Central memory CD8-positive, alpha-beta T cell (primary cell): ENCODE measurements at places on chromosomes 1 and 21.

DNA sequence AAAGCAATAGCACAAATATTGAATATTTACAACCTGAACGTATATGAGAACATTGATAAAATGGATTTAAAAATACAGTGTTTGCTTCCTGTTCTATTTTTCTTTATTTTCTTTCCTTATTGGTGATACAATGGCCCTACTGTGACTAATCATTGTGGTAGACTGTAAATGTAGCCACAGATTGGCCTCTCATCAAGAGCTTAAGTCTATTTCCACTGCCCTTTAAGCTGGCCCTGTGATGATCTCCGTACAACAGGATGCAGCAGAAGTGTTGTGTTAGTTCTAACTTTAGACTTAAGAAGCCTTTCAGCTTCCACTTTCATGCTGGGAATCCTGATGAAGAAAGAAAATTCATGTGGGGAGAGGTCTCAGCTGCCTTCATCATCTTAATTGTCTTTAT lies 285.6 kb upstream of the B3GALT2 start:
- no peak for DNase-seq

DNA sequence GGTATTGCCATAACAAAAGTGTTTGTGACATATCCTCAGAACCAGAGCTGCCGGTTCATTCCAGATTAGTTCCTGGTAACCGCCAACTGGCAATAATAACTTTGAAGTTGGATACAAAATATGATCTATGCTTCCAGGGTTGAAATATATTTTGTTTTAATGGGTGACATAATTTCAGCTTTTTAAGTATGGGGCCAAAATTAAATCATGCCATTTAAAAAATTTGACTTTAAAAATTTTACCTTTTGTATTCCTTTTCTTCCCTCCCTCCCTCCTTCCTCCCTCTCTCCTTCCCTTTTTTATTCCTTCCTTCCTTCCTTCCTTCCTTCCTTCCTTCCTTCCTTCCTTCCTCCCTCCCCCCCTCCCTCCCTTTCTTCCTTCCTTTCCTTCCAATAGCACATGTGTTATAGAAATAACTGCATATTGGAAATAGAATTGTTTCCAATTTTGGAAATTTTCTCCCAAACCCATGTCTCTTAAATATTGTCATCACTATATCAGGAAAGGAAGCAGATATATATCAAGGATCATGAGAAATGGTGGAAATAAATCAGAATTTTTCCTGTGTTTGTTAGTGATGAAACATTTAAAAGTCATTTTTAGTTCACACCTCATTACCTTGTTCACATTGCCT lies 12.0 kb upstream of the KIFAP3 start:
- no peak for DNase-seq

DNA sequence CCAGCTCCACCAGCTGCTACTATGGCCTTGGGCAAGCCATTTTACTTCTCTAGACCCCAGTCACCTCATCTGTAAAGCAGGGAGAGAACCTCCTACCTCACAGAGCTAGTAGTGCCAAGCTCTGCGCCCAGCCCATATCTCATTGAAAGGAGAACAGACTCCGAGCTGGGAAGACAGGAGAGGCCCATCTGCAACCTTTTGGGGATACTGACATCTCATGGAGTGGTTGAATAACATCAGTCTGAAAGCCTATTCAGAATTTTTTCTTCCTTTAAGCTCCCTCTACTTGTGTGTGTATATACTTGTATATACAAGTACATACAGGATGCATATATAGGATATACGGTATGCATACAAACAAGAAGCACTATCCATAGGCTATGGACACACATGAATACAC lies 279.5 kb upstream of the POU3F1 start:
- DNase-seq = no peak

- no peak for DNase-seq
Measured at GRCh38 chr1:97853221-97853620, 67.6 kb downstream of the DPYD start.

DNA sequence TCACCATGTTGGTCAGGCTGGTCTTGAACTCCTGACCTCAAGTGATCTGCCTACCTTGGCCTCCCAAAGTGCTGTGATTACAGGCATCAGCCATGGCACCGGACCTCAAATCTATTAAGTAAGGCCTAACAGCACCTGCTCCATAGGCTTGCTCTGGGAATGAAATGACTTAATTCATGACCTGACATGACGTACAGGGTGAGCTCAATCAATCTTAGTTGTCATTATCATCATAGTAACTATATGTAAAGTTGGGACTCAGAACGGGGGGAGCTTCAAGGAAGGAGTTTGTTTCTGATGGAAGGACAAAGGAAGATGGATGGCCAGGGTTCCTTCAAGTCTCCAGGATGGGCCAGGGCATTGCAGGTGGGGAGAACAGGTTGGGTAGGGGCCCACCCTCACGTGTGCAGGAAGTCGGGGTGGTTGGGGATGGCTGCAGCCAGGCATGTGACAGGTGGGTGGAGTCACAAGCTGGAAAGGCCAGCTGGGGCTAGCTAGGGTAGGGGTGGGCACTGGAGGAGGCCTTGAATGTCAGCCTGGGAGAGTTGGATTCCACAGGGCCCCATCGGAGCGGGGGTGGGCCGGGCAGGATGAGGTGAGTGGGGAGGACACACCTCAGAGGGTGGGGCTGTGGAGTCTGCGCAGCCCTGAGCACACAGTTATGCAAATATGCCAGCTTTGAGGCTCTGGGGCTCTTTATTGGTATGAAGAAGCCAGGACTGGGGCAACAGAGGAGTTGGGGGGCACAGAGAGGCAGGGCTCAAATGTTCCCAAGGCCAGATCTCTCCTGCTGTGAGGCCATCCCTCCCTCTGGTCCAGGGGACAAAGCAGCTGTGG lies 9.6 kb downstream of the TRIM62 start:
- DNase-seq = no peak
